Kidney tubule cell (primary cell): ENCODE measurements at places on chromosomes 13 and 19.

GRCh38 chr19:50719566-50719965, at the start of gene SHANK1:
Gene SHANK1 (minus strand): TSS chr19:50719802. CDS start chr19:50716919, 2,883 bp downstream.
- no peak for DNase-seq

- DNase-seq: no peak
These were observed 267.3 kb downstream of the DLEU7 start for GRCh38 chr13:50576156-50576555.

DNA sequence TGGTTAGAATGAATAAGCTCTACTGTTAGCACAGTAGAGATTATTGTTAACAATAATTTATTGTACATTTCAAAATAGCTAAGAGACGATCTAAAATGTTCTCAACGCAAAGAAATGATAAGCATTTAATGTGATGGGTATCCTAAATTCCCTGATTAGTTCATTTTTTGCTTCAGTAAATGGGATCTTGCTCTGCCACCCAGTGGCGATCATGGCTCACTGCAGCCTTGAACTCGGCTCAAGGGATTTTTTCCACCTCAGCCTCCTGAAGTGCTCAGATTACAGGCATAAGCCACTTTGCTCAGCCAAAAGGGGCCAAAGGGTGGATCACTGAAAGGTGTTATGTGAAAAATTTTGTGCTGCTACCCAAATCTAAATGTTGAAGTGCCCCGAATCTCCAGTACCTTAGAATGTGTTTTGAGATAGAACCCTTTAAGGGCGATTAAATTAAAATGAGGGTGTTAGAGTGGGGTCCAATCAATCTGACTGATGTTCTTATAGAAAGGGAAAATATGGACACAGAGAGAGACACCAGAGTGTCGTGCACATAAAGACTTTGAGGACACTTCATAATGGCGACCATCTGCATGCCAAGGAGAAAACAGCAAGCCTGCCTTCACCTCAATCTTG, 31.5 kb upstream of the ZNF766 start:
- DNase-seq: peak; percentile 66

GRCh38 chr13:48729856-48730255, 76.1 kb downstream of the CYSLTR2 start:
- no peak for DNase-seq

GRCh38 chr13:21079761-21080592, 18.6 kb upstream of the LATS2 start:
- DNase-seq: peak; percentile 95

GRCh38 chr19:51227326-51227725, 2.4 kb downstream of the CD33 start:
- no peak for DNase-seq

- DNase-seq: no peak
These were observed 5.5 kb downstream of the TPGS1 start for GRCh38 chr19:512547-513365.

- no peak for DNase-seq
These were observed 23.1 kb downstream of the LRFN3 start for GRCh38 chr19:35959040-35959967.

- no peak for DNase-seq
These were observed 5.8 kb upstream of the DMKN start for GRCh38 chr19:35519291-35519690.

DNA sequence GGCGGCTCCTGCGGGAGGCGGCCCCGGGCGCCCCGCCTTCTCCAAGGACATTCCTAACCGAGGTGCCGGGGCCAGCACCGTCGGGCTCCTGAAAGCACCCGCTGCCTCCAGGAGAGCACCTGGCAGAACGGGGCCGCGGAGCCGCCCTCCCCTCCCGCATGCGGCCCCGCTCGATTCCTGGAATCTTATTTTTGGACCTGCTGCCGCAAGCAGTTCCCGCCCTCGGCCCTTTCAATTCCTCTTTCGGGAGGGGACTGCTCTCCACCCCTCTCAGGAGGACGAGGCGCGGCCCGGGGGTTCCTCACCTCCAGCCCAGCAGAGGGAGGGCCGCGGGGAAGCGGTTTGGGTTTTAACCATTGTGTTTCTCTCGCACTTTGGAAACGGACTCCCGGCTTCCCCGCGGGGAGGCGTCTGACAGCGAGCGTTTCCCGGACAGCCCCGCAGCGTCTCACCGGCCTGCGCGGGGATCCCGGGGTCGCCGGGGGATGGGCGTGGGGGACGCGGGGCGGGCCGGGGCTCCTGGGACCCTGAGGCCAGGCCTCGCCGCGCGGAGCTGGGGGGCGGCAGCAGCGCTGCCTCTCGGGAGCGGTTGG, 849 bp downstream of the GAS6 start:
- DNase-seq: peak; percentile 63

DNA sequence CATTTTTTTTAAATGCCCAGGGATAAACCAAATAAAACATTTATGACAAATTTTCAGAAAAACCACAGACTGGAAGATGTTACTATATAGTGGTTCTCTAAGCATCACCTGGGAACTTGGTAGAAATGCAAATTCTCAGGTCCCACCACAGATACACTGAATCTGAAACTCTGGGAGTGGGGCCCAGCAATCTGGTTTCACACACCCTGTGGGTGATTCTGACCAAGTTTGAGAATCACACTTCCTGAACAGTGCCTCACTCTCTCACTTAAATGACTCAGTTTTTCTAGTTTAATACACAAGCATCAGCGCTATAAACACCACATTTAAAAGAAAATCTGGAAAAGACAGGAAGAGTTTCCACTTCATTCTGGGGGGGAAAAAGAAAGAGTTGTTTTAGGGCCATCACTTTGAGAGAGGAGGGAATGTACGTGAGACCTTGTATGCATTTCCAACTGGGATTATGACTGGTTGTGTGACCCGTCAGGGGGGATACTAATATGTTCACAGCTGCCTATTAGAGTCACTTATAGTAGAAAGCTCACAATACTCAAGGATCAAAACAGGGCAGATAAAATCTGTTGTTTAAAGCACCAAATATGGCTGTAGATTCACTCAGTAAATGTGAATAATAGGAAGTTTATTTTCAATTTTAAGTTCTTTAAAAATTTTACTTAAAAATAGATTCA, 567.7 kb downstream of the GPC6 start:
- no peak for DNase-seq

- peak; percentile 21 for DNase-seq
These were observed 1187.0 kb upstream of the SLC10A2 start for GRCh38 chr13:104253063-104253680.

DNA sequence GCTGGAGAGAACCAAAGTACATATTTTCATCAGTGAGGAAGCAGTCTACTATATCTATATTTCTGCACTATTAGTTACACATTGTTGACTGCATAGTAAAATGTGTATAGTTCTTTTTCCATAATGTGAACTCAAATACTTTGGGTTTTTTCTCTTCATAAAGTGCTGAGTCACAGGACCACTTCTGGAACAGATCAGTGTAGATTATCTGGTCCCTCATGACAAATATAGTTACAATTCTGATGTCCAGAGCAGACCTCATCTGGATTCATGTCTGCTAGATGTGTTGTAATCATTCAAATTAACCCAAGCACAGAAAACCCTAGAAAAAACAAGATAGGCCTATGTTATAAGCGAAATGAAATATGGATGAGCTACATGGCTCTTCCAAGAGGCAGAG, 171.4 kb downstream of the SUCLA2 start:
- no peak for DNase-seq

DNA sequence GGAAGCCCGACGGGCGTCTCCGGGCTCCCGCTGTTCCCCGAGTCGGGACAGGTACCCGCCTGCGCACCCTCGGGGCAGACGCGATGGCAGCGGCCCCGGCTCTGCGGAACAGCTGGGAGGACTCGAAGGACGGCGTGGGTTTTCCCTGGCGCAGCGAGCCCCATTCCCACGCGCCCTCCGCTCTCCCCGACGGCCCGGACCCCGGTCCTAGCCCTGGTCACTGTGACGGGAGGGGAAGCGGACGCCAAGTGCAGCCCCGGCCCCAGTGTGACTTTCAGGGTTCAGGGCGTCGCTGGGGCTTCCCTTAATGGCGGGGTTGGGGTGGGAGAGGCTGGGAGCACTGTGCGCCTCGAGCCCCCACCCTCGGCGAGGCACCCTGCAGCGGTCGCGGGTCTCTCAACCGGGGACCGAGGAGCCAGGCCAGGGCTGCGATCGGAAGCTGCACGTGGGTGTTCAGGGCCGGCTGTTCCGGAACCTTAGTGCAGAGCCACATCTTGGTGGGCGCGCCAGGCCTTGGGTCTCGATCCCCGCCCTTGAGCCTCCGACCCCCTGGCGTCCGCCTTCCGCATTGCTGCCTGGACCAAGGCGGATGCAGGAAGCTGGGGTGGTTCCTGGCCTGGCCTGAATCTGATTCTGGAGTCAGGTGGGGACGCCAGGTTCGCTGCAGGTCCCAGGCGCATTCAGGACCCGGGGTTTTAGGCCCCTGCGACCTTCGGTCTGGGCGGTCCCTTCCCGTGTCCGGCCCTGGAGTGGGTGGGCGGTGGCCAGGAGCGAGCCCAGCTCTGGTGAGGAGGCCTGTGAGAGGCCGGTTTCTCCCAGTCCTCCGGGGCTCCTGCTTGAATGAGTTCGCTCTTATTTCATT, 3.5 kb downstream of the LGALS7B start:
- DNase-seq: peak; percentile 44

GRCh38 chr13:113918580-113918979, 54.7 kb upstream of the GAS6 start:
- DNase-seq: no peak

DNA sequence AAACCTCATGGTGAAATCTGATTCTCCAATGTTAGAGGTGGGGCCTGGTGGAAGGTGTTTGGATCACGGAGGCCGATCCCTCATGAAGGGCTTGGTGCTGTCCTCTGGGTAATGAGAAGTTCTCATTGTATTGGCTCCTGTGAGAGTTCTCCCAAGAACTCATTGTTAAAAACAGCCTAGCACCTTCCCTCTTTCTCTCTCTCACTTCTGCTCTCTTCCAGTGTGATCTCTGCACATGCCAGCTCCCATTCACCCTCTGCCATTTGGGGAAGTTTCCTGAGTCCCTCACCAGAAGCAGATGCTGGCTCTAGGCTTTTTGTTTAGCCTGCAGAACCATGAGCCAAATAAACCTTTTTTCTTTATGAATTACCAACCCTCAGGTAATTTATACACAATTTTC, 3.1 kb upstream of the SUCLA2 start:
- no peak for DNase-seq

DNA sequence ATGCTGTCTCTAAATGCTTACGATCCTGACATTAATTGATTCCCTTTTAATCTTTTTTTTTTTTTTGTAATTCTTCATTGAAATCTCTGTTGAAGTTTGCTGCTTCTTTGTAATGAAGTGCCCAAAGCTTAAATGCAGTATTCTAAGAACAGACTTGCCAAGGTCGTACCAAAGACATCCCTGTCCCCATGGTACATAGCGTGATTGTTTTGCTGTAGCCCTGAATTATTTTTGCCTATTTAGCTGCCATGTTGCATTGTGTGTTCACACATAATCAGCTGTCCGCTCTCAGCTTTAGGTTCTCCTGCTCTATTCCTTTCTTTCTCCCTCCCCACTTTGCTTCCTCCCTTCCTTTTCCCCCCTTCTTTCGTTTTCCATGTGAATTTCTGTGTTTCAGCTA, 21.1 kb downstream of the FGF9 start:
- DNase-seq: no peak

GRCh38 chr19:40389404-40390083, 437 bp downstream of the HIPK4 start:
- DNase-seq: no peak

GRCh38 chr19:16619457-16619856, 8.5 kb downstream of the MED26 start:
- no peak for DNase-seq

GRCh38 chr19:48988860-48989259, 4.2 kb downstream of the GYS1 start:
- no peak for DNase-seq

GRCh38 chr19:23395041-23395721, at the start of gene ZNF91:
Gene ZNF91 (minus strand): TSS chr19:23395471. CDS start chr19:23395354, 117 bp downstream.
- DNase-seq: peak; percentile 98

GRCh38 chr13:34815526-34815925, 126.5 kb upstream of the NBEA start:
- peak; percentile 41 for DNase-seq

DNA sequence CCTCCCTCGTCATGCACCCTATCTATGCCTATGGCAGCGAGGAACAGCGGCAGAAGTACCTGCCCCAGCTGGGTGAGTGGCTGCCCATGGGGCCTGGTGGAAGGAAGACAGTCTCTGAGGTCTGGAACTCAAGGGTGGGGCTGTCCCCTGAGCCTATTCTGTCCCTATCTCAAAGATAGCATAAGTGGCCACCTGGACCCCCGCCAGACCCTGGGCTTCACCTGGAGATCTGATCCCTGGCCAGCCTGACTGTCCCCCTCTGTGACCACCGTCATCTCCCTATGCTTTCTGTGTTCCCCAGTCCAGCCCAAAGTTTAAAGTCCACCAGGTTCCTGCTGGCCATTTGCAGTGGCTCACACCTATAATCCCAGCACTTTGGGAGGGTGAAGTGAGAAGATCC, 2.6 kb downstream of the GCDH start:
- DNase-seq: no peak

- no peak for DNase-seq
These were observed 67.2 kb upstream of the GPR183 start for GRCh38 chr13:99374169-99374991.

GRCh38 chr13:32232263-32232662, 82.9 kb downstream of the ZAR1L start:
- no peak for DNase-seq

GRCh38 chr19:4754248-4754647, 30.6 kb upstream of the DPP9 start:
- no peak for DNase-seq

DNA sequence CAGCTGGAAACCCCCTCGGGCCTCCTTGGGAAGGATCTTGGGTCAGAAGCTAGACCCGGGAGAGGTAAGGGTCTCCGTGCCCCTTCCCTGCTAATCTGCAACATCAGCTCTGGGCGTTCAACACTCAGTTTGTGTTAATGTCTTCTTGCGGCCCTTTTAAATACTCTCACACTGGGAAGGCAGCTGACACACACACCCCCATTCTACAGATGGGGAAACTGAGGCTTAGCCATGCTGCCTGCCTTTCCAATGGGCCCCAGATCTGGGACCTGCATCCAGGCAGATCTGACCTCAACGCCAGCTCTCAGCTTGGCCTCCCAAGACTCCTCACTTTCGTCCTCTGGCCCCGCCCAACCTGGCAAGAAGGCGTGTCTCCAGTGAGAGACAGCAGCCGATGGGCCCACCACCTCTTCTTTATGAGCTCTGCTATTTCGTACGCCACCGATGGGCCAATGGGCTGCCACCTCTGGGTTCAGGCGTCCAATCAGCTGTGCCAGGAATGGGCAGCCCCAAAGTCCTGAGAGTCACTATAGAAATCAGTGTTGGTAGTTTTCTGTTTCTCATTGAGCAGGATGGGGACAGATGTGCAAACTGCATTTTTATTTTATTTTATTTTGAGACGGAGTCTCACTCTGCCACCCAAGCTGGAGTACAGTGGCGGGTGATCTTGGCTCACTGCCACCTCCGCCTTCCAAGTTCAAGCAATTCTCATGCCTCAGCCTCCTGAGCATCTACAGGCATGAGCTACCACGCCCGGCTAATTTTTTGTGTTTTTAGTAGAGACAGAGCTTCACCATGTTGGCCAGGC, 43.8 kb downstream of the DNM2 start:
- peak; percentile 36 for DNase-seq
